T-helper 2 cell treated with Interferon-gamma antibody and Interleukin-4, amounts not matched to agents 5 μg/mL and 100 μg/mL, for 36 hours (primary cell): ENCODE measurements at places on chromosomes 13 and 19.
A peak's percentile ranks its signal among the peaks of the same experiment; 100 is the strongest.

GRCh38 chr19:23787106-23787505 is 28.4 kb upstream of the ZNF681 start:
- no peak for DNase-seq

- DNase-seq, result no peak
Observed at GRCh38 chr13:84867246-84867645, 932.0 kb downstream of the SLITRK6 start.

GRCh38 chr19:39953915-39954314 is 17.1 kb upstream of the PSMC4 start:
- DNase-seq, result no peak

DNA sequence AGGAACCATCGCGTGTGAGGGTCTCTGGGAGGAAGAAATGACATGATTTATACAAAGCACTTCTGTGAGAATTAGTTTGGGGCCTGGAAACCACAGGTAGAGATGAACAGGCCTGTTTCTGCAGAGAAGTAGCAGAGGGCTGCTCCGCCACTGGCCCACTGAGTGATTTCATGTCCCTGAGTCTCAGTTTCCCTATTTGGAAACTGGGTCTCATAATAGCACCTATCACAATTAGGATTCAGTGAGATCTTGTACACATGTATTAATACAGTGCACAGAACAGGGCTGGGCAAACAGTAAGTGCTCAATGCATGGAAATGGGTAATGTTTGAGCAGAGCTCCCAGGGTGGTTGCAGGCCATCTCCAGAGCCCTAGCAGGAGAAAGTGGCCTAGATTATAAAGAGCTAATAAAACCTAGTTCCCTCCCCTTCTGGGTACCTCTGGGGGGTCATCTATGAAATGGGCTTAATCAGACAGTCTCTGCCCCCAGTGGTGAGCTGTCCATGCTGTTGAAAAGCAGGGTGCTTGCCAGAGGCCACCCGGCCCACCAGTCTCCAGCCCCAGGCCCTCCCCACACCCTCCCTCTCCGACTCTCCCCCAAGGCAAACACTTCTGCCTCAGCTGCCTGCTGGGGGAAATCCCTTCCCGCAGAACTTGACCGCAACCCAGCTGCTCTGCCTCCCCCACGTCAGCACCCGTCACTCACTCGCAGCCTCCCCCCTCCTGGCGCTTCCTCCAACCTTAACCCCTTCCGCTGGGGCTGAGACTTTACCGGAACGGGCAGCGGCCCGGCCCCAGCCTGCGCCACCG is 4.5 kb downstream of the BCL3 start:
- DNase-seq, result peak; percentile 96
